Left renal pelvis (tissue), 4 donors: ENCODE measurements at places on chromosomes 13 and 19. TPM values are rescaled to one million over a fixed set of nuclear protein-coding genes. Genes with fewer than 3 reads are reported as not detected.

Gene C19orf18
- 2.9 TPM for polyA plus RNA-seq

Gene LIM2
- 0.70 TPM for polyA plus RNA-seq

- DNase-seq = no peak
Measured at GRCh38 chr13:31350560-31350959, 150.8 kb downstream of the B3GLCT start.

DNA sequence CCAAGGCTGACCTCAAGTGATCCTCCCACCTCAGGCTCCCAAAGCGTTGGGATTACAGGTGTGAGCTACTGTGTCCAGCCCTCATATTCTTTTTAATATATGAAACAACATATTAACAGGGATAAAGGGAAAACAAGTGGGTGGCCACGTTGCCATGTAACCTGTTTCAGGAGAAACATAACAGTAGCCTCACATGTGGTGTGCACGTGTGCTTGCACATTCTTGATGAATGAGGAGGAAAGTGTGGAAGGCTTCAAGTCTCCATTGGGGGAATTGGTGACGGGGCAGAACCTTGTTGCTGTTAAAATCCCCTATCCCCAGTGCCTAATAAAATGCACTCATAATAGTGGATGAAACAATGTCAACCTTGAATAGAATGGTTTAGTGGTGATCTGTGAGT, 202.3 kb downstream of the MTUS2 start:
- DNase-seq = no peak

GRCh38 chr13:35923347-35923746, 207.8 kb downstream of the DCLK1 start:
- DNase-seq = no peak

DNA sequence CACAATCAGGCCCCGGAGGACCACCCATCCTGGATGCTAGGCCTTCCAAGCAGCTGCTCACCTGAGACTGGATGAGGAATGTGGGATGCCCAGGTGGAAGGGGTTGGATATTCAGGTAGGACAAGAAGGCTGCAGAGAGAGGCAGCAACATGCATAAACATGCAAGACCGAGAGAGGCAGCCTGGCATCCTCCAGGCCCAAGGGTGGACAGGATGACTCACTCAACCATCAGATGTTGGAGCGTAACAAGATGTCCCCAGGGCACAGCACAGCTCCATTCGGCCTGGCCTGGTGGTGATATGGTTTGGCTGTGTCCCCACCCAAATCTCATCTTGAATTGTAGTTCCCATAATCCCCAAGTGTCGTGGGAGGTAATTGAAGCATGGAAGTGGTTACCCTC, 10.0 kb upstream of the CABP5 start:
- no peak for DNase-seq
